ENCODE measurements at places on chromosomes 11 and 22.

DNA sequence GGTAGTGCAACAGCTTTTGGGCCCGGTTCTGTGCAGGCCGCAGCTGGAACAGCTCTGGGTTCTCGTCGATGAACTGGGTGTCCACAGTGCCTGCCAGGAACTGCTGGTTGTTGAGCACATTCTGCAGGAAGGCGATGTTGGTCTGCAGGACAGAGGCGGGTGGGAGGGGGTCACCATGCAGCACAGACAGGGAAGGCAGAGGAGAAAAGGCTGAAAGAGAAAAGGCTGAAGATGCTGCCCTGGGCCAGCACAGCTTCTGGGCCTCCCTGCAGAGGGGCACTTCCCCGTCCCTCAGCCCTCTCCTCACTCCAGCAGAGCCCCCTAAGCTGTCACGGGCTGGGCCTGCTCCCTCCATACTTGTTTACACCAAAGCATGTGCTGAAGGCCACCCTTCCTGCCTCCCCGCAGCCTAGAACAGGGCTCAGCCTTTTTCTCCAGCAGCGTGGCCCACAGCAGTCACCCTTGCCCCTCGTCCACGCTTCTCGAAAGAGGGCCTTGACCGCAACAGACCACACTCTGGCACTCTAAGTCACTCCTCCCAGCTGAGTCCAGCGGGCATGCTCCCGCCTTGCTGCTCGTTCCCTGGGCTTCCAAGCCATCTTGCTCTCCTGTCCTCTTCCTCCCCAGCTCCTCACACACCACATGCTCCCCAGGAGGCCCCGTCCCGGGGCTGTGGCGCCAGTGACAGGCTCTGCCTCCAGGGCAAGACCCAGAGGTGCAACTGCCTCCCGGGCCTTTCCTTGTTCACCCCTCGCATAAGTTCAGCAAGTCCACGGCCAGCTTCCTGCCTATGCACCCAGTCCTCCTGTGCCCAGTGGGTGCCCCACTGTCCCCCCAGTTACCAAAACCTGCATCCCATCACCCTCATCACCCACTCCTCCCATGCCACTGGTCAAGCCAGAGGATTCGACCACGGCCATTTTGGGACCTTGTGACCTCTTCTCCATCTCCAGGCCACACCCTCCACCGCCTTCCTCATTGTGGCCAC is 3.3 kb upstream of the LRFN4 start:
- no peak for DNase-seq

DNA sequence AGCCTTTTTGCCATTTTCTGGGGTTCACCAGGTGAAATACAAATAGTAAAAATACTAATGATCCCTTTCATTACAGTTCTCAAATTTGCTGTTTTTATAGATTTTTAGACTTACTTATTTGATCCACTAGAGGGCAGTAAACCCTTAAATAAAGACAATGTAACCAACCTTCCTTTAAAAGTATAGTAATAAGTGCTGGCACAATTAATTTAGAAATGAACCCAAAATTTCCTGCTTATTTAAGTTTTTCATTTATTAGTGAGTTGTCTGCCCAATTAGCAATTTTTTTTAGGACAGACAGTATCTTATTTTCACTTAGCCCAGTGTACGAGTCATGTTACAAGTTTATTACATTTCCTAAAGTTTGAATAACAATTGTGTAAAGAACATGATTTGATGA is 4.7 kb downstream of the DDIAS start:
- peak; percentile 30 for DNase-seq

GRCh38 chr11:84963240-84963639 is 663.9 kb downstream of the DLG2 start:
- DNase-seq = no peak

DNA sequence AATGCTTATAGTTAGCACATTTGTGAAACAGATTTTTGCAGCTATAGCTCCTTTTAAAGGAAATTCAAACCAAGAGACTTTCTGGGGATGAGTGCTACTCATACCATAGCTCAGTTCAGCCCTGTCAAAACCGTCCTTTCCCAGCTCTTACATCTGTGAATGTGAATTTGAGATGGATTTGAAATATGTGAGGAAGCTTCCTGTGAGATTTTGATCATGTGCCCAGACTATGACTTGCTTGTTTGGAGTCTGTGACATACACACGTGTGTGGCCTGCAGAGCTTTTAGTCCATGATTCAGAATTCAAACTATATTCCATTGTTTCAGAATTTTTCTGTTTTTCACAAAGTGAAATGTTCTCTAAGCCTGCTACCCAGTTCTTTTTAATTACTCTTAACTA is 4.4 kb upstream of the MMP1 start:
- DNase-seq = no peak

- no peak for DNase-seq
Observed at GRCh38 chr11:123841174-123841573, 35.0 kb upstream of the OR6M1 start.
